Caki2 (cell line): ENCODE measurements at places on chromosomes 1 and 21. TPM values are rescaled to one million over a fixed set of nuclear protein-coding genes. Genes with fewer than 3 reads are reported as not detected.

- no peak for DNase-seq
Measured at GRCh38 chr1:173126421-173126820, 75.7 kb upstream of the TNFSF18 start.

Gene CRNN
- not detected in 2 replicates for total RNA-seq

DNA sequence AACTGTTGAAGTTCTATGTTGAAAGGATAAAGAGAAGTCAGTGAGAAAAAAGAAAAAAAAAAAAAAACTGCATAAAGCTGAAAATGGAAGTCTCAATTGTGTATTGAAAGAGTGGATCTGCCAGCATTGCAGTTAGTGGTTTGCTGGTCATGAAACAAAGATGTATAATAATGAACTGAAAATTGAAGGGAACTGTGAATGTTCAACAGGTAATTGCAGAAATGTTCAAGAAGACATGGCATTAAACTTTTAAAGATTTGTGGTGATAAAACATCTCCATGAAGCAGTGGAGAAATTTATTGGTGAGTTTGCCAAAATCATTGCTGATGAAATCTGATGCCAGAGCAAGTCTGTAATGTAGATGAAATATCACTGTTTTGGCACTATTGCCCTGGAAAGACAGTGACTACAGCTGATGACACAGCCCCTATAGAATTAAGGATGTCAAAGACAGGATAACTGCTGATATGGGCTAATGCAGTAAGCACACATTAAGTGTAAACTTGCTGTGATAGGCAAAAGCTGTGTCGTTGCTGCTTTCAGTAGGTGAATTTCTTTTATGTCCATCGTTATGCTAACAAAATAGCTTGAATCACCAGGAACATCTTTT, 71.0 kb downstream of the RD3 start:
- no peak for DNase-seq

- no peak for DNase-seq
Measured at GRCh38 chr1:246308533-246309075, 198.5 kb downstream of the SMYD3 start.

Gene PSMD4
- total RNA-seq, result 266 and 273 TPM in 2 replicates

- DNase-seq, result no peak
Measured at GRCh38 chr21:45080232-45080631, 5.9 kb downstream of the ADARB1 start.

DNA sequence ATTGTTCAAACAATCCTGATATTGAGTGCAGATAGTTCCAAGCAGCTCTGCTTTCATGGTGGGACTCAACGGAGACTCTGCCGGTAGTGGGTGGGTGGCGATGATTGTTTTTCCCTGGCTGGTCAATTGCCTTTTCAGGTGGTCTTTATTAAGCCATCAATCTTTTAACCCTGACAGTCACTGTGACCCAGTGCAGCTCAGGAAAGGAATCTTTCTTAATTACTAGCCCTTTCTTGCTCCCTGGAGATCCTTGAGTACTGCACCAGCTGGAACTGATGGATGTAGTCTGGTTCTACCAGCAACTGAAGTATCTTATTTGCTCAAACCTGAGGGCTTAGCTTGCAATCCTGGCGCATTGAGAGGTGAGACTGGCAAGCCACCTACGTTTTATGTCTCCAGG, 196.4 kb downstream of the PLPP3 start:
- no peak for DNase-seq
